ENCODE measurements at places on chromosomes 13 and 19.
A peak's percentile ranks its signal among the peaks of the same experiment; 100 is the strongest.

DNA sequence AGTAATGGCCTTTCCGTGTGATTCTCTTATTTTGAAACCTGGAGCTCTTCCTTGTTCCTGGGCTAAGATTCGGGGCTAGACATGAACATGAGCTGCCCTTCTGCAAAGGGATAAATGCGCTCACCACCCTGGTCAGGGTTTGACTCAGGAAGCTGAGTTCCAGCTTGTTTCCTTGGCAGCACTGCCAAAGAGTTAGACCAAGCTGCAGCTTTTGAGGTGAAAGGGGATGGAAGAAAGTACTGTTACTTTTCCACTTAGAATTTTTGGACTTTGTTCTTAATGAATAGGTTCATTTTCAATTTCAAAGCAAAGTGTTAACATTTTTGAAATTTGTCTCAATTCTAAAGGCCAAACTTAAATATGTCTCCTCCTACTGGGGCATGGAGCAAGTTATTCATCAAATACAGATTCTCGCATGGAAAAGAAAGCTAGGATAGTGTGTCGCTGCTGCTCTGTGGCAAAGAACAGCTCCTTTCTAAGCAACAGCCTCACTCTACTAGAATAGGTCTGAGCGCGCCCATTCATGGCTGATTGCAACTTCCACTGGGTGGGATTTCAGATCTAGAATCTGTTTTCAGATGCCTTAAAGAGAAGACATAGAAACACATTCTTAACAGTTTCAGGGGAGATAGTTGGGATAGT is 2.2 kb downstream of the RGCC start:
- DNase-seq = no peak

GRCh38 chr19:45352914-45353796 is 12.6 kb downstream of the KLC3 start:
- no peak for DNase-seq

- DNase-seq = peak; percentile 64
These were observed 350.6 kb downstream of the LIG4 start for GRCh38 chr13:107864543-107865317.

DNA sequence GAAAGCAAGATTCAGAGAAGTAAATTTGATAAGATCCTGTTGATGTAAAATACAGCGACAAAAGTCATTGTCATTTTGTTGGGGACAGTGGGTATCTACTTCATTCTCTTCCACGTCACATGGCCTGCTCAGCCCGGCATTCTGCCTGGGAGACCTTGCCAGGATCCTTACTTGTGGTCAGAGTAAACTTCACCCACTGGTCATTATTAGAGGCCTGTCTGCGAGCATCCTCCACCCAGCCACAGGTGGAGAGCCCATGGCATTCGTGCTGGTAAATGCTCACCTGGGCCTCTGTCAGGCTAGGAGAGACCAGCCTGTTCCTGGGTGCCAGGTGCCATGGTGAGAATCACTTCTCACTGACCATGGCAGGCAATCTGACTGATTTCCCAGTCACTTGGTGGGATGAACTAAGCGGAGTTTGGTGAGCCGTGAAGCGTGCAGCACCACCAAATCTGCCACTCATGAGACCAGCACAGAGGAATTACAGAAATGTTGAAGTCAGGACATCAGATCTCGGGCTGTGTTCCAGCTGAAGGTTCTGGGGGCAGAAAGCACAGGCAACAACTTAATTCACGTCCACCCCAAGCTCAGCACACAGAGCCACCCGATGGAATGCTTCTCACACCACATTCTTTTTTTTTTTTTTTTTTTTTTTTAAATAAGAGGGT is 107.0 kb downstream of the SIPA1L3 start:
- DNase-seq = no peak
